Activated CD4-positive, alpha-beta T cell treated with anti-CD3 and anti-CD28 coated beads, Interleukin-2, amount 50 U/mL, for 1 hour (primary cell): ENCODE measurements at places on chromosomes 2 and 18.

GRCh38 chr18:50924372-50924771, 43.5 kb upstream of the ELAC1 start:
- DNase-seq, result no peak

DNA sequence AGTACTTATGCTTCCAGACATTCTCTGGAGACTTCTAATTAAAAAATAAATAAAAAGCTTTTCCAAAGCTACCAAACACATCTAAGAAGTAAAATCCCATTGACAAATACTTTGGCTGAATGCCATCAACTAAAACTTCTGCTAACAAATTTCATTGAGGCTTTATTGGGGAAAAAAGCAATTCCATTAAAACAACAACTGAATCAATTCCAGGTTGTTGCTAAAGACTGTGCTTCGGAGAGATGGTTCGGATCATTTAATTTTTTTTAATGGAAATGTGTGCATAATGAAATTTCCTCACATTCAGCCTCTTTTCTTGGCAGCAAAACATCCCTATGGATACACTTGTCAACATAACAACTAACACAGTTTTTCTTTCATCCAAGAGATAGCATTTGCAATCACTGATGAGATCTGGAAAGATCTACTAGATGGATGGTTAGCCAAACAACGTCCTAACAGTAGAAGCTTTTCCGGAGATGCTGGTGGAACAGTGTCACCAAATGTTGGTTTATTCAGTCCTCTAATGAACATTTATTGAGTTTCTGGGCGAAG, 446.1 kb upstream of the FAM98A start:
- DNase-seq, result no peak

DNA sequence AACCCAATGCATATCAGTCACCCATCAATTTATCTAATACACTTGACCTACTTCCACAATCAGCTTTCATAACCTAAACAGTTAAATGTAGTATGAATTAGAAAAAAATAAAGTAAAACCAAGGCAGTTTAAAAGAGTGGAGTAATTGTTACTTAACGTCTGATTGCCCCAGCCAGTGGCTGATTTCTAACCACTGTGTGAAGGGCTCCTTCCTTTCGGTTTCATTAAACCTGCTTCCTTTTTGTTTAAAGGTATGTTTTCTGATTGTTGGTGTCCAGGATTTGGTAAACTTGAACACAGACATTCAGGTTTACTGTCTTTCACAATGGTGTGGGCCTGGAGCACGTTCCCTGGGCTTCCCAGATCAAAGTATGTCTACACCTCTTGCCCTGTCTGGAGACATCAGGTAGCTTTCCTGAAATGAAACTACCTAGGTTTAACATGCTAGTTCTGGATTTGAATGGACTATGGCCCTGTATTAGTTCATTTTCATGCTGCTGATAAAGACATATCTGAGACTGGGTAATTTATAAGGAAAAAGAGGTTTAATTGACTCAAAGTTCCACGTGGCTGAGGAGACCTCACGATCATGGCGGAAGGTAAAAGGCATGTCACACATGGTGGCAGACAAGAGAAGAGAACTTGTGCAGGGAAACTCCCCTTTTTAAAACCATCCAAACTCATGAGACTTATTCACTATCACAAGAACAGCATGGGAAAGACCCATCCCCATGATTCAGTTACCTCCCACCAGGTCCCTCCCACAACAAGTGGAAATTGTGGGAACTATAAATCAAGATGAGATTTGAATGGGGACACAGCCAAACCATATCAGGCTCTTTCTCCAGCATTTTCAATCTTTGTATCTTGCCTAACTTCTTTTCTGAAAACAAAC, 605.2 kb upstream of the ID2 start:
- no peak for DNase-seq

DNA sequence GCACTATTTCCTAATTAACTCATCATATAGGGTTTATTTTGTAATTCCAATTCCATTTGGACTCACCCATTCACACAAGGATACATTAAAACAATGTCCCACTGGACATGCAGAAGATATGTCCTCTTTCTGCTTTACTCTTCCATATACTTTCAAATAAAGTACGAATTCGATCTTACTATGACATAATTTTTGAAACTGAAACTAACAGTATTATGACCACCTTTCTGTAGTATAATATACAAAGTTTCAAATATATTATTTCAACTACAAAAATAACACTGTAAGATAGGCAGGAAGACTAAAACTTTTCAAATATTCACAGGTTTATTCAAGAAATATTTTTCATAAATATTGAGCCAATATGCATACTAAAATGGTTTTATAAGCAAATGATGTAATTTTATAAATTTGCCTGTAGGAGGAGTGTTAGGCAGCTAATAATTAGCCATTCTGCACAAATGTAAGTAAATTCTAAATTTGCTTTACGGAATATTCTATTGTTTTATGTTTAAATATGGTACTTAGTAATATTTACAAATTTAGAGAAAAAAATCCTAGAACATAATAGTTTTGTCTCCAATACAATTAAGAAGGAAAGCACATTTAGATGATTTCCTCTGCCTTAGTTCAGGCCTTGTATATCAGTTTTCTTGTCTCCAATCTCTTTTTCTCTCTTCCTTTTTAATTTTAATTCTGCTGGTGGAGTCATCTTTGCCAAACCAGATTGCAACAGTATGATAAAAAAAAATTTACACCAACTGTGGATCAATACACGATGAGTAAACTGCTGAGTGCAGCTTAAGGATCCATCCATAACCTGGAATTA, 85.9 kb downstream of the CERKL start:
- no peak for DNase-seq

DNA sequence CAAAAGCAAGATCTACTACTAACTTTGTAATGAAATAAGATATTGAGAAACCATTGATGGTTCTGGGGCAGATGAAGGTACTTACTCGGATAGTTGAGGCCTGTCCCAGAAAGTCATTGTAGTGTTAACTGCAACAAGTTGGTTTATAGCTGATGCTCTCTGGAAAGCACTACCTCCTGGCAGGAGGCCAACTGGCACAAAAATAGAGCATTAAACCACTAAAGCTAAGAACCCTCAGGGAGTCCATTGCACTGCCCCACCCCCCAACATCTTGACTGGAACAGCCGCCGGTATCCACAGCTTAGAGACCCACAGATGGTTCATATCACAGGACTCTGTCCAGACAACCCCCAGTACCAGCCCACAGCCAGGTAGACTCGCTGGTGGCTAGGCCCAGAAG, 552.5 kb upstream of the CRIM1 start:
- no peak for DNase-seq

GRCh38 chr2:26088038-26088643, 54.3 kb downstream of the RAB10 start:
- DNase-seq, result peak; percentile 8

DNA sequence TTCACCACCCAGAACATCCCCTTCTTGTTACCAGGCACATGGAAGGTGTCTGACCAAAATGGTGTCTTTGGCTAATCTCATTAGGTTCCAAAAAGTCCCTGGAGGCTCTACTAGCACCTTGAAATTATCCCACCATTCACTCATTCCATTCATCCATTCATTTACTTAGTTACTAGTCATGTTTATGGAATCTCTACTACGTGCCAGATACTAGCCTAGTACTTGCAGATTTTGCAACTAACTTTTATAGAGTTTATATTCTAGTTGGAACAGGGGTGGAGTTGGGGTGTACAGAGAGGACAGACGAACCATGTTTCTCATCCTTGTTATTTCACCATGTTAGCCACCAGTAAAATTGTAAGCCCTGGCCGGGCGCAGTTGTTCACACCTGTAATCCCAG, 4.0 kb upstream of the NOP58 start:
- DNase-seq, result no peak

DNA sequence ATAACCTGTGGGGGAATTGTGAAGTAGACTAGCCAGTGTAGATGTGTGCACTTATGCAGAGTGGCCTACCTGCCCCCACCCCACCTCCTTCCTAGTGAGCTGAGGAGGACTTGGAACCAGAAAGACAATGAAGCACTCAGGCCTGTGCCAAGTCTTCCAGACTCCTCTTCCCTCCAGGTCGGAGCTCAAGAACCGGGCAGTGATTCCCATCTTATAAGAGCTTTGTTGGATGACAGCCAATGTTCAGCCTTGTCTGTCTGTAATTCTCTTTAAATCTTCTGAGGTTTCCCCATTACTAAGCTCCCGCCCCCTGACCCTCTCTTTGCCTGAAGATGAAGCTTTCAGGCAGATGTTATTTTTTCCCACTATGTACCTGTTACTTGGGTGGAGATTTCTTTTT, 121.0 kb downstream of the SMAD2 start:
- no peak for DNase-seq

DNA sequence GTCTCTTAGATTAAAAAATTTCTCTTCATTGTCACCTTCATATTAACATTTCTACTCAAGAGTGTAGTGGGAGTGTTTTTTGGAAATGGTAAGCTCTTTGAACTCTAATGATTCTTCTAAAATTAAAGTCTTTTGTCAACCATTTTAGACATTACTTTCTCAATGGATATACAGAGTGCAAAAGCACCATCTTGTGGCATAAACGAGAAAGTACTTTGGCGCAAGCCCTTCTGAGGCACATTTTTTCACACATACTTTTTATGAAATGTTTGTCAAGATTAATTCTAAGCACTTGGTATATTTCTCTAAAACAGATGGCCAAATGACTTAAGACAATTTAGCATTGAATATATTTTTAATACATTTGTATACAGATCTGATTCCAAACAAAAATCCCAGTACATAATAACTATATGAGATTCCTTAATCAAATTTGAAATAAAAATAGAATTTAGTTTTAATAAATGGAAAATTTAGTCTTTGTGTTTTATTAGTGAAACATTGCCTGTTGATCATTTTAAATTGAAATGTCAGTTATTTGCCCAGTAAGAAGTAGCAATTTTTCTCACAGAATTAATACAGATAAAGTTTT, 63.3 kb upstream of the GALNT5 start:
- no peak for DNase-seq

DNA sequence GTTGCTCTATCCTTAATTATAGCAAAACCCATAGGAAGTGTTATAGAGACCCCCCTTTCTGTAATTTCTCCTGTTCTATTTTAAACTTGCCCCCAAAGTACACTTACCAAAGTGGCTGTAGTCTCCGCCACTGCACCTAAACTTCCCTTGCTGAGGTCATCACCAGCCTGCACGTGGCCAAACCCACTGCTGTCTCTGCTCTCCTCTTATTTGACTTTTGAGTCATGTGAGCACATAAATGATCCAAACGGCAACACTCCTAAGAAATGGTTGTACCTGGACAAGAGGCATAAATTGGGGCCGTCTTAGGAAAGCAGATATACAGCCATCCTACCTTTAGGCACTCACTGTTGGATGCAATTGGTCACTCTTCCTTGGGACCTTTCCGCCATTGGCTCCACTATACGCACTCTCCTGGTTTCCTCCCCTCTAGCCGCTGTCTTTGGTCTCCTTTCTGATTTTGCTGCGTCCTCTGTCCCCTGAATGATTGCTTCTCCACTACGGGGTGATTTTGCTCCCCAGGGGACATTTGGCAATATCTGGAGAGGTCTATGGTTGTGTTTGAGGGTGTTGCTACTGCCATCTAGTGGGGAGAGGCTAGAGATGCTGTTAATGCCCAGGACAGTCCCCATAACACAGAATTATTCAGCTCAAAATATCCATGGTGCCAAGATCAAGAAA, 19.2 kb upstream of the IL36G start:
- DNase-seq, result peak; percentile 8

DNA sequence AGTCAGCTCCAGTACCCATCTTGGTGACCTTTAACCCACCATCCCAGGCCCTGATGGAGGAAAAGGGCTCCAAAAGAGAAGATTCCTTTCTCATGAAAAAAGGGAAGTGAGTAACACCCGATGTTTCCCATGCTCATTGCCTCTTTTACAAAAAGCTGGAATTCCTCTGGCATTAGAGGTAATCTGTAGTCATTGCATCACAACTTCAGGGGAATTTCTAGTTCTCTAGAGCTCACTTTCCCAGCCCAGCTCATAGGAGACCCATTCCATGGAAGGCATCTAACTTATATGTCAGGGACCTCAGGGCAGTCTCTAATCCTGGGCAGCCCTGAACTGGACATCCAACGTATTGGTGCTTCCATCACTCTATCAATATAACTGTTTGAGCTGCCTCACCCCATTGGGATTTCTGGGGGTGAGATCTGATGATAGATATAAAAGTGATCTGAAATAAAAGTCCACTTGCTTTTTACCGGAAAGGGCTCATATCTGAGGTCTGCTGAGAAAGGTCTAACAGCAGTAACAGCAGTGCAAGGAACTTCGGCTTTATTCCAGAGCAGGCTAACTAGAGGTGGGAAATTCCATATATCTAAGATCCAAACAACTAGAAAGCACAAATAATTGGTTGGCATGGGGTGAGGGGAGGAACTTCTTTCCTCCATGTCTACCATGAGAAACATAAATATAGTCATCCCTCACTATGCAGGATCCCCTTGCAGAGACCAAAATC, 106.1 kb downstream of the ETAA1 start:
- DNase-seq, result no peak

GRCh38 chr18:49476664-49477411, 10.2 kb downstream of the C18orf32 start:
- no peak for DNase-seq

- DNase-seq, result no peak
These were observed 509.7 kb downstream of the TDRD15 start for GRCh38 chr2:21633466-21633865.

GRCh38 chr18:80074697-80075096, 34.4 kb upstream of the ADNP2 start:
- DNase-seq, result no peak

DNA sequence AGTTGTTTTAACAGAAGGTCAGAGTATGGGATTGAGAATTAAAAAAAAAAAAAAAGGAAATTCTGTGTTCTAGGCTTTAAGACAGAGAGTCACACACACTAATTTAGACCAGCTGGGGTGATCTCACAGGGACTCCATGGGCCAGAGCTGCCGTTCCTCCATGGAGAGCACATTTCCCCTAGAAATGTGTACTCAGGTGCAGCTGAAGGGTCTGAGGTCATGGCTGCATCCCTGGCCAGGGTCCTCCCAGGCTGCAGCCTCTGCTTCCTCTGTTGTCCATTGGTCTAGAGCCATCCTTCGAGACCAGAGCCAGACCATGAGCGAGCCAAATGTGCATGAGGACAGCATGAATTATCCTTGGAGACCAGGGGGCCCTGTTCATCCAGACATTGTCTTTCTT, 190.1 kb upstream of the TNP1 start:
- no peak for DNase-seq

DNA sequence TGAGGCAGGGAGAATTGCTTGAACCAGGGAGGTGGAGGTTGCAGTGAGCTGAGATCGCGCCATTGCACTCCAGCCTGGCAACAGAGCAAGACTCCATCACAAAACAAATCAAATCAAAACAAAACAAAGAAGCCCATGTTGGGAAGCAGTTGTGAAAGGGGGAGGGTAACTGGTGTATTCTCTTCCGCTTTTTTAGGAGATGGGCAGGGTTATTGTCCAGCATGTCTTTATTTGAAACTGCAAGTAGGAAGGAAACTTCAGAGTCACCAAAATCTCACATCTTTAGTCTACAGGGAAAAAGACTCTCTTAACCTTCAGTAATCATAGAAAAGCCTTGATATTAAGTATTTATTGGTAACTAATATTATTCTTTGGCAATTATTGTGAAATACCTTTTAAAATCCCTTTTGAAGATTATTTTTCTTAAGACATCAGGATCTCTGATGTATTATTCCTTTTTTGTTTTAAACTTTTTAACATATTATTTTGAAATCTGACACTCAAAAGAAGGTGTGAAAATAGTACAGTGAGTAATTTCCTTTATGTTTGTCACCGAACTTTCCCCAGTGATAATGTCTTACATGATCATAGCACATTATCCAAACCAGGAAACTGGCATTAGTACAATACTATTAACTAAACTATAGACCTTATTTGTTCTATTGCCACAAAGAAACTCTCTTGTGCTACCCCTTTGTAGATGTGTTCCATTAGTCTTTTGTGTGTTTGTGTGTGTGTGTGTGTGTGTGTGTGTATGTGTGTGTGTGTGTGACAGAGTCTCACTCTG, 84.3 kb upstream of the LTBP1 start:
- no peak for DNase-seq
